Stimulated activated CD4-positive, alpha-beta T cell treated with anti-CD3 and anti-CD28 coated beads, Interleukin-1b, Interleukin-23, amount 100 ng/mL, for 4 hours (primary cell): ENCODE measurements at places on chromosomes 12 and 14.

DNA sequence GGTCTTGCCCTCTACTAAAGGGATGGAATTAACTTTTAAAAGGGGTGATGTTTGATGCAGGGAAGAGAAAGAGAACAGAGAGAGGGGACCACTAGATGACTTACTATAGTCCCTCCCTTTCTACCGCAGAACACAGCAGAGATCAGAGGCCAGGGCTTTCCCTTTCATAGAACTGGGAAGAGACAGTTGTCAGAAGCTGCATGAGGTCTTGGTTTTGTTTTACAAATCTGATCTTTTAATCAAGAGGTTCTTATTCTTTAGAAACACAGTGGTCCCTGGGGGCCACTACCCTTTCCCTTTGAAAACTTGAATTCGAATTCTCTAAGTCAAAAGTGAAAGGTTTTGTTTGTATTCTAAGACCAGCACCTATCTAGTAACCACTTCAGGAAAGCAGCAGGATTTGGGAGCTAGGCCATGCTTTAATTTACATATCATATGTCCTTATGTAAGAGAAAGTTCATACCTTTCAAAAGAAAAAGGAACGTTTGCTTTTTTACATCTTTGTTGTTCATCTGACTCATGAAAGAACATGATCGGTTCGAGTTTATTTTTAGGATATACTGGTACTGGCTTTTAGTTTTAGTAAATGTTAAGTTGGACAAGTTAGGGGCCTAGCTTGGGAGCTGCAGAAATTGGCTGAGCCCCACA is 6.3 kb downstream of the FBXL14 start:
- no peak for DNase-seq

GRCh38 chr12:94372461-94372860 is 87.2 kb downstream of the CEP83 start:
- DNase-seq, result no peak

GRCh38 chr14:58977366-58977765 is 211.1 kb upstream of the DAAM1 start:
- no peak for DNase-seq

- DNase-seq, result no peak
Measured at GRCh38 chr12:132071040-132071810, 72.9 kb downstream of the DDX51 start.

DNA sequence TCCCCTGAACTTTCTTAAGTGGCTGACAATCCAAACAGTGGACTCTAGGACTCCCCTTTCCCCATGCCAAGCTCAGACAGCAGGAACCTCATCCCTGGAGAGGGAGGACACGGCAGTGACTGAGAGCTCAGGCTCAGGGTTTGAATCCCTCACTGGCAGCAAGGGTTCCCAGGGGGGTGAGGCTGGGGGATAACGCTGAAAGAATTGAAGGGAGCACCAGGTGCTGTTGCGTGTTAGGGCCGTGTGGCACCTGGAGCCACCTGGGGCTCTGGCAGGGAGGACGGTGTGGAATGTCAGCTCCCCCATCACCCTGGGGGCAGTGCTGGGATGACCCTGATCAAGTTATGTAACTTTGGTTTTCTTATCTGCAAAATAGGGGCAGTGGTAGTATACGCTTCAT is 40.1 kb downstream of the ANO2 start:
- no peak for DNase-seq

- no peak for DNase-seq
Measured at GRCh38 chr12:110658878-110659277, 30.0 kb downstream of the HVCN1 start.
